Stimulated activated CD8-positive, alpha-beta memory T cell treated with anti-CD3 and anti-CD28 coated beads, Interleukin-15, amount 100 ng/mL, for 1 hour (primary cell): ENCODE measurements at places on chromosomes 3 and 15.

- no peak for DNase-seq
Observed at GRCh38 chr3:99529265-99529664, 109.1 kb upstream of the COL8A1 start.

DNA sequence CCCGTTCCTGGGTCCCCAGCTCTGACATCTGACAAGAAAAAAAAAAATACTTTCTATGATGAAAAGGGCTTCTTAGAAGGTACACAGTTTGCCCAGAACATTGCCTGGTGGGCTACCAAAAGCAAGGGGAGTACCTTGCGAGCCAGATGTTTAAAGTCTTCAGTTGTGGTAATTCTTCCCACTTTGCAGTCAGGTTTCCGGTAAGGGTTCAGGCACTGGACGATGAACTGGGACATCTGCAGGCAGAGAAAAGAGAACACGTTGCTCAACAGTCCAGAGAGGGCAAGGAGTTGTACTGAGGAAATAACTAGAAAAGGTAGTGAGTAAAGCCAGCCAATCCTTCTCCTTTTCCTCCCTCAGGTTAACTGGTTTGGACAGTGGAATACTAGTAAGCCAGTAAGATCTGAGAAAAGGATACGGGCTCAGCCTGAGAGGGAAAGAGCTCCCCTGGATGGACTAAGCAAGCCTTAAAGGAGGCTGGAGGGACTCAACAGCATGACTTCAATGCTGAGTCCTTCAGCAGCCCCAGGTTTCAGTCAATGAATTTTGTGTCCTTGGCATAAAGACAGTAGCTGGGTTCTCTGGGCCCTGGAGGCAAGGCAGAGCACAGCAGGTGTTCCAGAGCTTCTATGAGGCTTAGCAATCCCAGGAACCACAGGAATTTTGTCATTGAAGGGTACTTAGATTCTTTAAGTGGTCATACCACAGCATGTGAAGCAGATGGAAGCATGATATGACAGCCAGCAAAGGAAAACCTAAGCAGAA, 38.2 kb downstream of the NBEAL2 start:
- DNase-seq, result no peak

DNA sequence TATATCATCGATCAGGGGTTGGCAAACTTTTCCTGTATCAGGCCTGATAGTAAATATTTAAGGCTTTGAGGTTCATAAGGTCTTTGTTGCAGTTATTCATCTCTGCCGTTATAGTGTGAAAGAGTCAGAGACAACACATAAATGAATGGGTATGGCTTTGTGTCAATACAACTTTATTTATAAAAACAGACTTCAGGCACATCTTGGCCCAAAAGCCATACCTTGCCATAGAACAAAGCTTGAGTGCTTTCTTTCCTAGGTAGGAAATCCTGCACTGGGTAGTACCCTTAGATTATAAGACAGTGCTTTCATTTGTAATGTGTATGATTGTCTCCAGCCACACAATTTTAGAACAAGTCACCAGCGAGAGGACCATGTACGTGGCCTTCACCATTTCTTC, 58.9 kb upstream of the MAGI1 start:
- DNase-seq, result no peak

DNA sequence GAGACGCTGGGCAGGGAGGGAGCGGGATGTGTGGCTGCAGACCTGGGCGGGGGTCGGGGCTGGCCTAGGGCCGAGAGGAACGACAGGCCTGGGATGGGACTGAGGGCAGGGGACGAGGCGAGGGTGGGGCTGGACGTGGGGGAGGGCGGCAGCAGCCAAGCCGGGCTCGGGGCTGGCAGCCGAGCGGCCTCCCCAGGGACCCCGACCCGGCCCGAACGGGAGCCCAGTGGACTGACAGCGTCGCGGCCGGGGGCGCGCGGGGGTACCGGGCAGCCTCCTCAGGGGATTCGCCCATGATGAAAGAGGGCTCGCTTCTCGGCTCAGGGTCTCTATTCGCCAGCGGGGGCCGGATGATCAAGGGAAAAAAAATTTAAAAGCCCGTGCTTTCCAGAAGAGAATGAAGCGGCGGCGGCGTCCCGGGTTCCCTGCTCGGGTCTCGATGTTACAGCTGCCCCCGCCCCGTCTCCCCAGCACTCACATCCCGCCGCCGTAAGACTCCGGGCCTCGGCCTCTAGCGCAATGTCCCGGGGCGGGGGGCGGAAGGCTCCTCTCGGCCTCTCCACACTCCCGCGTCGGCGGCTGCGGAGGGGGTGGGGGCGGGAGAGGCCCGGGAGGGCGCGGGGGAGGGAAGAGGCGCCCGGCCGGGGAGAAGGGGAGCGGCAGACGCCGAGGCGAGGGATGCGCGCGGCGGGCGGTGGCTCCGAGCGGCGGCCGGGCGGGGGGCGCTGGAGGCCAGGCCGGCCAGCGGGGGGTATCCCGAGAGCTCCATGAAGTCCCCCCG, 4.3 kb downstream of the PTH1R start:
- no peak for DNase-seq

DNA sequence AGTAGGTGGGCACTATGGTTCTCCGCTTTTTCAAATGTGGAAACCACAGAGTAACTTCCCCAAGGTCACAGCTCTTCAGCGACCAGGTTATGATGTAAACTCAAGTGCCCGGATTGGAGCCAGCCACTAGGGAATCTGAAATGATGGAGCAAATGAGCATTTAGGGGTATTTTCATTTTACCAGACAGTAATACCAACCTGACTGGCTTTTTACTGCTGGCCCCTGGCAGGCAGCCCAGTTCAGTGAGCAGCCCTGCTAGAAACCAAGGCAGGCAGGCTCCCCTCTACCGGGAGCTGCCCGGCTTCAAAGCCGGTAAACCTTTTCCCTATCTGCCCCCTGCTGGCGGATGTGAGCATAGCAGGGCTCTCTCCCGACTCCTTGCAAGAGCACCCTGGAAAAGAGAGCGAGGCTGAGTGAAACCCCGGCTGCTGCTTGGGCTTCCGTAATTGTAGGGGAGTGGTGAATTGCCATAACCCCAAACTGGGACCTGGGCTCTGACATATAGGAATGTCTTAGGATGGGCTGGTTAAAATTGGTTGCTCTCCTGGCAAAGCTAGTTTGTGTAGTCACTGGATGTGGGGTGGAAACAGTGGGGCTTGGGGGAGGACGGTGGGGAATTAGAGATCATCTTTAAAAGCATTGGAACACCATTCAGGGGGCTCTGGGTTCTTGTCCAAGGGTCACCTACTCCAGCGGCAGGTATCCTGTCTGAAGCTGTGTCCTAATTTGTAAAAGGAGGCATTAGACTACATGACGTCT, 98.0 kb upstream of the TNFAIP8L3 start:
- peak; percentile 54 for DNase-seq

DNA sequence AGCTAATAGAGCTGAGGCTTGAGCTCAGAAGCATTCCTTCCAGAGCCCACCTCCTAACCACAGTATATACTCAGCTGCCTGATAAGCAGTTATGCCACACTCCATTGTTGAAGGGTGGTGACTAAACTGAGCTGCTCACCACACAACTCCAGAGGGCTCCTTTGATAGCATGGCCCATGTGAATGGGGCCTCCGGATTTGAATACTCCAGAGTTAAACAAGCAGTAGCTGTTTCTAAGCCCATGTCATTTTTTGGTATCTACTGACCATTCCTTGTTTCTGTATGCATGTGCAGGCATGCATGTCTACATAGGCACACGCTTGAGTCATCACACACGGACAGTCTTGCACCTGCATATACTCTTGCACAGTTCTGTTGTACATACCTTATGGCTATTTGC, 28.9 kb downstream of the IGSF10 start:
- no peak for DNase-seq

DNA sequence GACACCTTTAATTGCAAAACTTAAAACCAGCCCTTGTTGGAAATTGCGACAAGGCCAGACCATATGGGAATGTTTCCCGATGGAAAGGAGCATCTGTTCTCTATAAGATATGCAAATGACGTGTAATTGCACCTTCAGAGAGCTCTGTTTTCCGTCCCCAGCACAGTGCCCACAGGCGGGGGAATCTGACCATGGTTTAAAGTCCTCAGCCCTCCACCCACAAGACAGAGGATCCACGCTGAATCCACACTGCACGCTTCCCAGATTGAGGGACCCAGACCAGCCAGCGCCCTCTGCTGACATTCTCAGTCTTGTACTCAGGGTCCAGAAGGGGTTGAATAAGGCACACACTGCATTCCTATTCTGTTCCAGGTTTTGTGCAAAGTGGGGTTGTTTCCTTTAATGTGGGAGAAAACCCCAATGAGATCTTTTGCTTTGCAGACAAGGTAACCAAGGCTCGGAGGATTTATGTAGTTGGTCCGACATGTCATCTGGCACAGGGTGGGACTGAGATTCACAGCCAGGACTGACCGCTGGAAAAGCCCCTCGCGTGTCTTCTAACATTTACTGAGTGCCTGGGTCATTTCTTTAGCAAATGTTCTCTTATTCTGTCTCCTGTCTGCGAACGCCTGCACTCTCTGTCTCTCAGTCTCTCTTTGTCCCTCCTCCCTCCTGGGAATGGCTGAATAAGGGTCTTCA, 36.8 kb upstream of the KLHL25 start:
- no peak for DNase-seq

GRCh38 chr3:7487763-7488162, 626.8 kb downstream of the GRM7 start:
- DNase-seq, result no peak

GRCh38 chr15:34900748-34901147, 68.8 kb downstream of the AQR start:
- no peak for DNase-seq

DNA sequence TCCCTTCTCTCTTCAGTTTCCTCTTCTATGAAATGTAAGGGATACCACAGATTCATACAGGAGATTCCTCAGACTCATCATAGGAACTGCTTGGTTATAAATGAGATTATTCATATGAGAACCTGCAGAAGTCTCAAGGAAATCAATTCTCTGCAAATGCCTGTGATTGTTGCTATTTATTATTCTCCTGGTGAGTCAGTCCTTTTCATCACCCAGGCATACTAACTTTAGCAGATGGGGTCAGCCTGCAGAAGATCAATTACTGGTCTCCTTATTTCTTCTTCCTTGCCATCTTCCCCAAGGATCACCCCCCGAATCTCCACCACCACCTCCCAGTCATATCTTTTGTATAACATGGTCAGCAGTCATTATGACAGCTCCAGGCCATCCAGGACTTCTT, 53.8 kb upstream of the DCP1A start:
- no peak for DNase-seq

DNA sequence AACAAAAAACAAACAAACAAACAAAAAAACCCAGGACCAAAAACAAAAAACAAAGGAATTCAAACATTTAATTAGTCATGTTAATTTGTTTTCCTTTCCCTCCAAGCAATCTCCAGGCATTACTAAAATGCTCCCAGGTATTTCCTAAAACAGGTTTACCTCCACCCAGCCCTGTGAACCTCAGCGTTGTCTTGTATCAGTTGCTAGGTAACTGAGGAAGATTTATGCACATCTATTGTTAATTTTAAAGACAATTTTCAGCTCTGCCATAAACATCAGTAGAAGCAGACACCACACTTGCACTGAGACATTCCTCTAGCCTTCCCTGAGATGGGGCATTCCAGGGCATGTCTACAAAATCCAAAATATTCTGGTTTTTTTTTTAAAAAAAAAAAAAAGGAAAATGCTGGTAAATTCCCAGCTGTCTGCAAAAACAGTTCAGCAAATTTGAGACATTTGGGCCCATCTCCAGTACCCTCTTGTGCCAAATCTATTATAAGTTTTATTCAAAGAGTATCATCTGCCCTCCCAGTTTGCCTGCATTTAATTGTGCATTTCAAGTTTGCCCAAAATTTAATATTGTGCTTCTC, 227.6 kb downstream of the ADAMTS9 start:
- no peak for DNase-seq

- DNase-seq, result no peak
Observed at GRCh38 chr3:126319701-126320295, 37.4 kb downstream of the KLF15 start.

DNA sequence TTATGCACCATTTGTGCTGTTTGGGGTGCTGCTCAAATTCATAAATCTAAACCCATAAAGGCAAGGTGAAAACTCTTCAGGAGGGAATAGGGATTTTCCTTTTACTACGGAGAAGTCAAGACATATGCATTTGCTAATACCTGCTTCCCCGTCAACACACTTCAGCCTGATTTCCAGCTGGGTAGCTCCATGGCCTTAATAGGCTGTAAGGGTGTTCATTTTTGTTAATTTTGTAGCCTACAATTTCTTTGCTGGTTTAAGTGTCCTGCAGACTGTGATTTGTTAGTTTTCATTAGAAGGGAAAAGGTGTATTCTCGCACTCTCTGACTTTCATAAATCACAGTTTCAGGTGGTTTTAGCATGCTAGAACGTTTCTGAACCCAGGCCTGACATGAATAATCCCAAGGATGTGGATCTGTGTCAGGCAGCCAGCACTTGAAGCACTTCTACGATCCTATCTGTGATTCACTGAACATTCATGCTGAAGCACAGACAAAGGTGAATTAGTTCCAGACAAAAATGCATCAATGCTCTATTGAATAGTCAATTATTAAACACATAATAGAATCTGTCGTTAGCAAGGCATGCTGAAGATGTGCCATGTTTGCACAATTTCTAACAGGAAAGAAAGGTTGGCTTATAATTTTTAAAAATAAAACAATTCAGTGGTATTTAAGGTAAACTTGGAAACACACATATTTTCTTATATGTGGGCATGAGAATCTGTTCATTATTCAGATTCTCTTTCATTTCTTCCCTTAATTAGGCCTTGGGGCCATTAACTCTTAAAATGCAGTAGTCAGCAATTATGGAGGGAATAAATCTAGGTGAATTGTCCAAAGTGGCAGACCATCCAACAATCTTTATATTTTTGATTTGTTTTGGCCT, 17.9 kb upstream of the NMNAT3 start:
- no peak for DNase-seq

DNA sequence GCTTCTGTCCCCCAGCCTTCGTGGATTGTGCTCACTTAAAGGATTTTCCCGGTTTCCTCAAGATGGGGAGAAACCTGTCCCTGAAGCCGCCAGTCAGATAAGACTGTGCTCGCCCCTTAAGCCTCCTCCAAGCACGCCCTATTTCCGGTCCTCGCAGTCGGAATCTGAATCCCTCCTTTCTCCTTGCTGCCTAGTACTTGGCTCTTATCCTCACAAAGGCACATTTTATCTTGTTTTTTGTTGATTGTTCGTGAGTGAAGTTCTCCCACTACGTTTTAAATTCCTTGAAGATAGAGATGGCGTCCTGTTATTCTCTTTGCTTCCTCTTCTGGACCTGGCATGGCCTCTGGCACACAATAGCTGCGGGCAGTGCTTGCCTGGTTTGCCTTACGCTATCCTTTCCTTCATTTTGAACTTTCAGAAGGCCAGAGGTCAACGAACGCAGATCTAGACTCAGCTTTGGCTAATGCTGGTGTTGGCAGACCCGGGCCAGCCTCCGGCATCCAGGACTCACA, 1.7 kb downstream of the CLDN11 start:
- no peak for DNase-seq
